ENCODE measurements at places on chromosomes 11 and 22. TPM values are rescaled to one million over a fixed set of nuclear protein-coding genes. Genes with fewer than 3 reads are reported as not detected.

DNA sequence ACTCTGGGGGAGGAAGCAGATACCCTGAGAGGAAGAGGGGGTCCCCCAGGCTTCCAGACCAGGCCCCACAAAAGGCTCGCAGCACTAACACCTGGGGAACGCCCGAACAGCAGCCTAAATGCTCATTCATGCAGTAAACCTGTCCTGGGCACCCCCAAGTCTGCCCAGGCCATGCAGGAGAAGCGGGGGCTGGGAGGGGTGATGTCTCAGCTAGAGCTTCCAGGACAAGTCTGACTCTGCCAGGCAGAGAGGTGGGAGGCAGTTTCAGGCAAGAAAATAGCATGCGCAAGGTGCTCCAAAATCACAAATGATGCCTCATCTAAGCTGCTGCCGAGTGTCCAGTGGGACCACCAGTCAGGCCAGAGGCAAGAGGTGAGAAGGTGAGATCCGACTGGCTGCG lies 14.6 kb downstream of the CABP7 start:
- no peak for DNase-seq

GRCh38 chr11:112797092-112797491 lies 164.1 kb upstream of the NCAM1 start:
- no peak for DNase-seq

DNA sequence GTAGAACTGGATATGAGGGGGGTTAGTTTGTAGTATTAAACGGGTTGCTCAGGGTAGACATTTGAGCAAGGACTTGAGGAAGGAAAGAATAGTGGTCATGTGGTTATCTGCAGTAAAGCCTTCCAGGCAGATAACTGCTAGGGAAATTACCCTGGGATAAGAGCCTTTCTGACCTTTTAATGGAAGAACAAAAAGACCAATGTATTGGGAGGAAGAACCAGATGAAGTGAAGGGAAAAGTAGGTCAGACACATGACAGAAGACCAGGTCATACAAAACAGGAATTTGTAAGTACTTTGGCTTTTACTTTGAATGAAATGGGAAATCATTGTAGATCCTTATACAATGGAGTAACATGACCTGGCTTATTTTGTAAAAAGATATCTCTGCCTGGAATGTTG lies 241.9 kb upstream of the CTSC start:
- DNase-seq: no peak

DNA sequence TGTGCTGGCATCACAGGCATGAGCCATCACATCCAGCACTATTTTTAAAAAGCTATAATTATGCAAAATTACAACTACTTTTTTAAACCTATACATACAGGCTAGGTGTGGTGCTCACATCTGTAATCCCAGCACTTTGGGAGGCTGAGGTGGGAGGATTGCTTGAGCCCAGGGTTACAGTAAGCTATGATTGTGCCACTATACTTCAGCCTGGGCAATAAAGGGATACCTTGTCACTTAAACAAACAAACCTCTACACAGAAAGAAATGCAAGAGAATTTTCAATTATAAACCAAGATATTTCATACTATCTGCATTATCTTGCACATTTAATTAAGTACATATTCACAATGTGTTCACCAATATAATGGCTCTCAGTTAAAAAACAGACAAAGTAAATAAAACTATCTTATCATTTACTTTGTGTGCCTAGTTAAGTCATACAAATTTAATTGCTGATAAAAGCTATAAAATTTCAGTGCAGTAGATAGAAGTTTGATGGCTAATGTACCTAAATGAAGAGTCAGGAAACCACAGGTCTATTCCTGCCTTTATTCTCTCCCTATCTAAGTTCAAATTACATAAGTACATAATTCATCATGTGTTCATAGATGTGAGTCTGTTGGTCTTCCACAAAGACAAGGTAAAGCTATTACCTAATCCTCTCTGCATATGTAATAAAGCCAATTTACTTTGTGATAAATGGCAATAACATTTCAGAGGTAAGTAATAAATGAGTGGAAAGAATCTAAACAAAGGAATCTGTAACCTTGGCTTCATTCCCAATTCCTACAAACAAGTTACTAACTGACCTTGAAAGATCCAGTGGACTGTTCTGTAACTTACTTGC lies 9.0 kb upstream of the RDX start:
- DNase-seq: no peak

DNA sequence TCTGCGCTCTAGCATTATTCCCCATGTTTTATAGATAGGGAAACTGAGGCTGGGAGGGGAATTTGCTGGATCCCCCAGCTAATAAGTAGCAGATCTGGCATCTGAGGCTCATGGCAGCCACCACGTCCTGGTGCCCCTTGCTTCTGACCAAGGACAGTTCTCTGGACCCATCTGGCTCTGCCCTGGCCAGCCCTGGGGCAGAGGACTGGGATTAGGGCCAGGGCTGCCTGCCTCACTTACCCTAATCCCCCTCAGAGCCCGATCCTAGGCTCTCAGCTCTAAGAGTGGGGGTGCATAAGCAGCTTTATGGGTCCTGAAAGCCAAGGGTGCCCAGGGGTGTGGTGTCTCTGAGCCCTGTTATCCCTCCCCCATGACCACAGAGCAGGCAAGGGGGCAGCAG lies at the start of gene CABP4:
TSS of gene CABP4 (plus strand) at position 301 of the 400 bp plus-strand sequence. CDS start at position 371, 70 bp downstream.
- no peak for DNase-seq

Gene SMC1B
- total RNA-seq: not detected

Gene CASP5
- total RNA-seq: not detected

Gene SF3A1
- 406 TPM for total RNA-seq

Gene OR5D16
- total RNA-seq: not detected
